ENCODE measurements at places on chromosomes 12 and 14.

GRCh38 chr14:50829489-50830043, 1.4 kb downstream of the NIN start:
- DNase-seq = no peak

GRCh38 chr14:90388982-90389381, 7.8 kb upstream of the CALM1 start:
- no peak for DNase-seq

DNA sequence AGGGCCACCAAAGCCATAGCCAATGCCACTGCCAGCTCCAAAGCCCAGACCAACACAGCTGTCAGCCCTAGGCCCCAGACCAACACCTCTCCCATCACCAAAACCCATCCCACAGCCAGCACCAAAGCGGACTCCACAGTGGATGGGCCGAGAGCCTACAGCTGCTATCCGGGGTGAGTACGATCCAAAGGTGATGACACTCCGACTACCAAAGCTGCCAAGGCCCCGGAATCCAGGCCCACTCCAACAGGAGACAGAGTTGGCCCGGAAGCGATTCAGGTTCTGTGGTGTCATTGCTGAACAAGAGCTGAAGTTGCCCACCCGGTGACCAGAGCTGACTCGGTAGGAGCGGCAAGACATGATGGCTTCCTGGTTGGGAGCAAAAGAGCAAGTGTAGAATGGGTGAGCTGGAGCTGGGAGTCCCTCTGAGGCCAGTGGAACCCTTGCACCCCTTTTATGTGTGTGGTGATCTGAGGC, at the start of gene KRT84:
KRT84 (minus strand) TSS at position 427 of the 477 bp plus-strand sequence; CDS start at position 360, 67 bp downstream.
- DNase-seq = peak; percentile 46

DNA sequence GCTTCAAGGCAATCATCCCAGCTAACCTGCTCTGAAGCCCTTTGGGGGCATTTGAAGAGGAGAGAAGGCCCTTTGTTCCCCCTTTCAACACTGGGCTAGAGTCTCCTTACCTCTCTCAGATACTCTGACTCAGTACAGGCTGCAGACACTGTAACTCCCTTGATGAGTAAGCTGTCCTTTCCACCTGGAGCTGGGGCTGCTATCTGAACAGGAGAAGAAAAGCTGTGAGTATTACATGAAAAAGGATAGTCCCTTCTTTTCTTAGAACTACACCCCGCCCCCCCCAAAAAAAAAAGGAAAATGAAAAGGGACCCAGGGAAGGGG, 186.6 kb upstream of the PLEKHG7 start:
- DNase-seq = no peak

DNA sequence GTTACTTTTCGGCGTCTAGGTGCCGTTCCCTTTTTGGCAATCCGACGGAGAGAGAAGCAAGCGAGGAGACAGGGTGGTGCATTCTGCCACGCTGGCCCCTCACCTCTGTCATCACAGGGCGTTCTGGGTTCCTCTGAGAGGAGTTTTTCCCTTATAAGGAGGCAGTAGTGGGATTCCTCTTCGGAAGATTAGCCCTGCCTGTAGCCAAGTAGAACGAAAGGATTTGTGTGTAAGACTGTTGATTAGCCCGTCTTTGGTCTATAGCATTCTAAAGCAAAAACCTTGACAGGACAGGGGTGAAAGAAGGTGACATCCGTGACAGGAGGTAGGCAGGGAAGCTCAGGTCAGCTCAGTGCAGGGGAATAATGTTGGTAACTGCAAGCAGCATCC, 9.1 kb upstream of the NEMF start:
- peak; percentile 87 for DNase-seq

DNA sequence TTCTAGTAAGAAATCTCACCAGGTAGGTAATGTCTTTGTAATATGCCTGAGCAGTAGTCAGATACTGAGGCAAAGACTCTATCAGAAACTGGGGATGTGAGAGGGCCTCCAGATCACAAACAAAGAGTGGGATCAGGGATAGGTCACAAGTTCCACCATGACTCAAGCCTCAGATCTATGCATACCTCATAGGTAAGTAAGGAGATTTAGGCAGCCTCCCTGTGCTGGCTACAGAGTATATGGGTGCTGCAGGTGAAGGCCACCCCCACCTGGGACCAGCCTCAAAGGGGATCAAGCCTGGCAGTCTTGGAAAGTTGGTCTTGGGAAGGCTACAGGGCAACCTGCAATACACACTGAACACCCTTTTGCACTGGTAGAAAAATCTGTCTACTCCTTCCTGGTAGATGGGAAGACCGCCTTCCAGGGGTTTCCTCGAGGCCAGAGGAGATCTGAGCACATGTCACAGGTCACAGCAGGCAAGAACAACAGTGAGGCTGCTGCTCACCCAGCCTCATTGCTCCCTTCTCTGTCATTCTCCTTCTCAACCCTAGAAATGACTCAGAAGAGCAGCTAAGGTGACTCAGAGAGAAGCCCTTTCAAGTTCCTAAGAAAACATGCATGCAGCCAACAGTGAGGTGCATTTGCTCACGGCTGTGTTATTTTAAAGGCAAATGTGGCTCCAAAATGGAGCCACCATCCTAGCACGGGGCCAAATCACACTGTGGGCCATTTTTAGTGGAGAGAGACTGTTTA, 143.4 kb upstream of the CDKN3 start:
- no peak for DNase-seq

- DNase-seq = no peak
Measured at GRCh38 chr12:5632453-5632852, 200.5 kb downstream of the NTF3 start.

DNA sequence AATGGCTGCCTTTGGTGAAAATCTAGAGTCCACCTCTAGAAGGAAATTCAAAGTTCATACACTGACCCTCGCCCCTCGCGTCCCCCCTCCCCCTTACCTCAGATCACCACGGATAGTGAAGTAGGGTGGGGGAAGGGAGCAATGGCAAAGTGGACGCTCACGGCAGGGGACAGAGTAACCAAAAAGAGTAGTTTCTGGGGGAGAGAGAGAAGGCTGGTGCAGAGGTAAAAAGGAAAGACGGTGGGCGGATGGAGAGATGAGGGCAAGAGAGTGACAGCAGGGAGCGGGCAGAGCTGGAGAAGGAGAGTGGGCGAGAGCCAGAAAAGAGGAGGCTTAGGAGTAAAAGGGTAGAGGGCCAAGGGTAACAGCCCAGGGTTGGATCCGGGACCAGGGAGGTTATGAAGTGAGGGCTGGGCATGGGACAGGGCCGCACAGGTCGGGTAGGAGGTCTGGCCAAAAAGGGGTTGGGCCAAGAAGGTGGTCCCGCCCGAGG, 423 bp downstream of the ALDH6A1 start:
- peak; percentile 75 for DNase-seq

DNA sequence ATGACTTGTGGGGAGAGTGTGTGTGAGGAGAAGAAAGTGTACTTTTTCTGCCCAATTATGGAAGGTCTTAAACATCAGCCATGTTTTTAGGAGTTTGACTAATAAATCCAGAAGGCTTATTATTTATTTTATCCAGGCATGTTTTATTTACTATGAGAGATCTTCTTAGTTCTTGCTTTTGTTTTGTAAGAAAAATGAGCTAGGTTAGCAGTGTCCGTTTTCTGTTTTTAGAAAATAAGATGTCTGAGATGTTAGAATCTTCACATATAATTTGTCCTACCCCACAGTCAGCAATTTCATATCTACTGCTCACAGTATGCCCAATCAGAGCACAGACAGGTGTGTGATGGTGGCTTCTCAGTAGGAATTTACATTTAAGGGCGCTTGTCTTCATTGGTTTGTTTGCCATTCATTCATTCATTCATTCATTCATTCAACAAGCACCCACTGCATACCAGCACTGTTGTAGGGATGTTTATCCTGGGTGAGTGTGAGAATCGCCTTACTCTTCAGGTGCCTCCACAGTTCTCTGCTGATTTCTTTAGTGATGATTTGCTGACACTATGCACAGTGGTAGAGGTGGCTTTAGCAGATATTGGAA, 83.2 kb downstream of the CRADD start:
- DNase-seq = no peak

GRCh38 chr14:105993814-105994213, 467.4 kb downstream of the TMEM121 start:
- no peak for DNase-seq

- DNase-seq = no peak
Measured at GRCh38 chr12:128578045-128578444, 245.7 kb downstream of the SLC15A4 start.

GRCh38 chr12:48800457-48800856, 11.6 kb upstream of the ADCY6 start:
- no peak for DNase-seq
